Amniotic stem cell (primary cell): ENCODE measurements at places on chromosomes 16 and 17.

DNA sequence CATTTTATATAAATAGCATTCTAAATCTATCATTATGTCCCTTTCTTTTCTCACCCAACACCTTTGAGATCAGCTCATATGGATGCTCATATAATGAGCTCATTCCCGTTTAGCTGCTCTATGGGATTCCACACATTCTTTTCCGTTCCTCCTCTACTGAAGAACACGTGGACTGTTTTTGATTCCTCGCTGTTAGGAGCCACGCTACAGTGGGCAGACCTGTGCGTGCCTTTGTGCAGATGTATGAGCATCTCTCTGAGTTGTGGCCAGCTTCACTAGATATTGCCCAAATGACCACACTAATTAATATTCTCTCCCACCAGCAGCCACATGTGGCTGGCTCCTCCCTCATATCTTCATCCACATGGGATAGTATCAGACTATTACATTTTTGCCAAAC, 6.0 kb upstream of the TNFRSF13B start:
- no peak for DNase-seq

GRCh38 chr17:33113276-33113990, 121.8 kb downstream of the SPACA3 start:
- no peak for DNase-seq

- DNase-seq = peak; percentile 75
These were observed 40.9 kb downstream of the RFFL start for GRCh38 chr17:35022536-35023063.

- DNase-seq = no peak
These were observed 168.5 kb downstream of the KATNIP start for GRCh38 chr16:27718201-27719105.

DNA sequence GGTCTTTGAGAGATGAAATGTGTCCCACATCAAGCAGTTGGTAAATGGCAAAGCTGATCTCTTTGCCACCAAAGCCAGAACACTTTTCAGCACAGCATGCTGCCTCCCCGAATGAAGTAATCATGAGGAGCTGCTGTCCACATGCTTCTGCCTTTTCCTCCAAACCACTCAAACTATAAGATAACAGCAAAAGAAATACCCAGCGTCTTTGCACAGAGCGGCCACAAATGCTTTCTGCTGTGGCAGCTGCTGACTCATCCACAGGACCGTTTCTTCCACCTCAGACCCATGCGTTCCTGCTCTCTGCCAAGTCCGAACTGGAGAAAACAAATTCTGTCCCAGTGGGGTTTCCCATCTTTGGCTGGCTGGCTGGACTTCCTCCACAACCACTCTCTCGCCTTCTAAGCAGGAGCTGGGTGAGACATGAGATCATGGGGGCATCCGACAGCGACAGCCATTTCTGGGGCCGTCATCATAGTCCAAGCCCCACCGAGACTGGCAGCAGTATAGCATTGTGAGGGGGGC, 27.1 kb downstream of the TBC1D3B start:
- DNase-seq = no peak

DNA sequence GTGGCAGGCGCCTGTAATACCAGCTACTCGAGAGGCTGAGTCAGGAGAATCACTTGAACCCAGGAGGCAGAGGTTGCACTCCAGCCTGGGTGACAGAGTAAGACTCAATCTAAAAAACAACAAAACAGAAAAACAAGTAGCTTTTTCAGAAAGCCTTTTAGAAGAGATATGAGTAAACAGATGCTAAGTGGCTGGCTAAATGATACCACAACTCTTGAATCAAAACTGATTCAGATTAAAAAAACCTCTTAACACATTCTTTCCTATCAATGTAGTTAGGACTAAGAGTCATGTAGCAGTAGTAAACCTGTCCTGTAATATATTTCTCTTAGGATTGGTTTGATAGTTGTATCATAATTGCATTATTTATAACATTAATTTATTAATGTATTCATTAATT, 23.0 kb downstream of the PPM1D start:
- no peak for DNase-seq
